ENCODE measurements at places on chromosomes 2 and 18.

GRCh38 chr2:11330457-11331142, 13.8 kb downstream of the ROCK2 start:
- no peak for DNase-seq

- DNase-seq: no peak
Measured at GRCh38 chr2:18611184-18611583, 21.8 kb upstream of the NT5C1B start.

DNA sequence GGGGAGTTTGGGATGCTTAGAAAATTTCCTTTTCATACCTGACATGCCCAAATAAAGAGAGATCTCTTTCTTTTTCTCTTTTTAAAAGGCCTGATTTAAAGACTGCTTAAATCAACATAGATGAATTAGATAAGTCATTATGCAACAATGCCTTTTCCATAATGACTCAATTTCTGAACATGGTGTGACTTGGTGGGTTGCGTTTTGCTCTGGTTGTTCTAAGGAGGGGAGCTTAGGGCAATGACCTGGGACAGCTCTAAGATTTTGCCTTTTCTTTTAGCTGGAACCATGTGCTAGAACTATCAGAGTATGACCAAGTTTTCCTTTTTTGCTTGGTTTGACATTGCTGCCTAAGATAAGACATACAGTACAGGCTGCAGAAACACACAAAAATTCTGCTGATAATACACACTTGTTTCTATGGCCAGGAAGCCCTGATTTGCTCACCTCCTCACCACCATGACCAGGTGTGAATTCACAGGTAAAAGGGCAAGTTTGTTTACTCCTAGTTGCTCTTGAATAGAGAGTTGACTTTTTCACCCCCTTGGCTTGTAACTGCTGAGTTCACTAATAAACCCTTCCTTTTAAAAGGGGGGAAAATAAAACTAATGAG, 58.1 kb upstream of the IL1RL1 start:
- no peak for DNase-seq

DNA sequence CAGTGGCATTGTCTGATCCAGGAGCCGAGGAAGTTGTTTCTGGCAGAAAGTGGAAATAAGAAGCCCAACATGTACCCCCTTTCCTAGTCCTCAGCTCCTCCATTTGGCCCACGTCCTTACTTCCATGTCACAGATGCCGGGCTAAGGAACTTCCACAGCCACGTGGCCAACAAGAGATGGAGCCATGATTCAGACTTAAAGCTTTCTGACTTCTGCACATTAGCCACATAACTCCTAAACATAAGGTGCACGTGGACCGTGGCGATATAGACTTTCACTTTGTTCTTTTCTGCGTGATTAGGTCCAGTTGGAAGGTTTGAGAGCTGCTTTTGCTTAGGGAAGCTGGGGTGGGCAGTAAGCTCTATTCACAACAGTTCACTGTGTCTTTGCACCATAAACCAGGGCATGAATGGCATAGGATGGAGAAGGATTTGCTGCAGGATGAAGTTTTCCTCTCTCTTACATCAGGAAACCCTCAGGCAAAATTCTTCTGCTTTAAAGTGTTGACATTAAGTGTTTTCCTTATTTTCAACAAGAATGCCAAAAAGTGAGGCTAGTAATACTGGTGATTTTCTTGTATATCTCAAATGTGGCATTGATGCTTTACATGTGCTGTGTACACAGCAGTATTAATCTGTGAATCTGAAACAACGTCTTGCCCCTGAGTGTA, 61.2 kb upstream of the RBM44 start:
- DNase-seq: no peak

GRCh38 chr2:219289537-219290361, 10.6 kb downstream of the DNAJB2 start:
- no peak for DNase-seq

- no peak for DNase-seq
Measured at GRCh38 chr2:239792405-239793084, 232.6 kb downstream of the NDUFA10 start.

DNA sequence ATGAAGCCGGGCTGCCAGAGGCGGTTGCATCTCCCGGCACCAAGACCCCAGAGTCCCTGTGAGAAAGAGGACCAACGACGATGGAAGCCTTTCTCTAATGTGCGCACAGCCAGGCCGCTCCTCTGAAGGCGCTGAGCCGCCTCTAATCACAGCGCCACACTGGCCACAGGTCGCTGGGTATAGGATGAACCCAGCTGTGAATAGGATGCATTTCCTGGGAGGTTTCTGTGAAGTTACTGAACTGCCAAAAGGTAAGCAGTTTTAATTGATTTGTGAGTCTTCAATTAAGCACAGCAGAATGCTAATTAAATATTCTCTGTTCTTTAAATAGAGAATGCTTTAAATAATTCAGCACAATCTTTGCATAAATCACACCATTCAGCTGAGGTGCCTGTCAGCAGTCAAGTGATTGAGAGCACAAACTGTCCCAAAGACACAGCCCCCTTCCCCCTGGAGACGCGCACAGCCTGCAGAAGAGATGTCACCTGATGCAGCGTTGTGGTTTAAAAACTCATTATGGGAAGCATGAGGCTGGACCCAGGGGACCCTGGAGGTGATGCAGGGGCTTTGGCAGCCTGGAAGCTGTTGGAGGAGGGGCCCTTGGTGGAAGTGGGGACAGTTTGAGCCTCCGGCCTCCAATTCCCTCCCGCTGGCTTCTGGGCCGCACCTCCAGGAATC, 98.1 kb downstream of the RTP5 start:
- no peak for DNase-seq

GRCh38 chr2:71157124-71157793, 26.8 kb downstream of the MPHOSPH10 start:
- DNase-seq: peak; percentile 95

GRCh38 chr18:59610546-59611140, 86.6 kb downstream of the CCBE1 start:
- no peak for DNase-seq

DNA sequence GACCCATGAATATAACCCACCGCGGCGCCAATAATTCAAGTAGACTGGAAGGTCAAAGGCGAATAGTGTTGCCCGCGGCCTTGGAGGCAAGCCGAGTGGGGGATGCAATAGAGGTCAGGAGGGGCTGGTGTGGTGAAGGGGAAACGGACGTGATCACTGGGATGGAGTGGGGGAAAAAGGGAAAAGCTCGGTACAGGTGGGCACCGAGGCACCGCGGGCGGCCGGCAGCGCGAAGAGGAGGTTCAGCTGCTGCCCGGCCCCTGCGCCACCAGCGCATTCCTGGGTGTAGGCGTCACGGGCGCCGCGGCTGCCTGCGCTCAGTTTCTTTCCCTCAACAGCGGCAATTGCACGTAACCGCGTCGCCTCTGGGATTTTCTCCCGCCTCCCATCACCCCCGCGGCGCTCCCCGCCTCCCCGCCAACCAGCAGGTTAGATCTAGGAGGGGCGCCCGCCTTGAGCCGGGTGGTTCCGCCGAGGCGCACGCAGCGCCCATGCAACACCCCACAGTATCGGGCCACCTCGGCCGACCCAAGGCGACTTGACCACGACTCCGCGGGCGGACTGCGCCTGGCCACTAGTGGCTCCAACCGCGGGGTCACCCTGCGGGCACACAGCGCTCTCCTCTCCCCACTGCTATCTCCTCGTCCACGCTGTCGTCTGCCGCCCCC, 1.5 kb downstream of the RND3 start:
- DNase-seq: peak; percentile 76

DNA sequence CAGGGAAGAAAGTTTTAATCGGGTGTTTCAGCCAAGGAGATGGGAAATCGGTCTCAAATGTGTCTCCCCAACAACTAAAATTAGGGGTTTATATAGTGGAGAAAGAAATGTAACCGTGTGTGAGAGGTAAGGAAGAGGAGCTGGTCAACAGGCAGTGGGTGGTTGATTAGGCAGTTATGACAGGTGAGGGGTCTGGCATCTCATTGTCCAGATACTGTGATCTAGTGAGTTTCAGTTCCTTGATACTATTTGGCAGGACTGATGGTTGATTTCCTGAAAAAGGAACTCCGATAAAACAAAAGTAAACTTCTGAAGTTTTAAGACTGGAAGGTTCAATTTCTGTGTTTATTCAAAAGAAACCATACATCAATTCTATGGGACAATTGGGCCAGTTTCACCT, 197.9 kb downstream of the LPIN1 start:
- no peak for DNase-seq

DNA sequence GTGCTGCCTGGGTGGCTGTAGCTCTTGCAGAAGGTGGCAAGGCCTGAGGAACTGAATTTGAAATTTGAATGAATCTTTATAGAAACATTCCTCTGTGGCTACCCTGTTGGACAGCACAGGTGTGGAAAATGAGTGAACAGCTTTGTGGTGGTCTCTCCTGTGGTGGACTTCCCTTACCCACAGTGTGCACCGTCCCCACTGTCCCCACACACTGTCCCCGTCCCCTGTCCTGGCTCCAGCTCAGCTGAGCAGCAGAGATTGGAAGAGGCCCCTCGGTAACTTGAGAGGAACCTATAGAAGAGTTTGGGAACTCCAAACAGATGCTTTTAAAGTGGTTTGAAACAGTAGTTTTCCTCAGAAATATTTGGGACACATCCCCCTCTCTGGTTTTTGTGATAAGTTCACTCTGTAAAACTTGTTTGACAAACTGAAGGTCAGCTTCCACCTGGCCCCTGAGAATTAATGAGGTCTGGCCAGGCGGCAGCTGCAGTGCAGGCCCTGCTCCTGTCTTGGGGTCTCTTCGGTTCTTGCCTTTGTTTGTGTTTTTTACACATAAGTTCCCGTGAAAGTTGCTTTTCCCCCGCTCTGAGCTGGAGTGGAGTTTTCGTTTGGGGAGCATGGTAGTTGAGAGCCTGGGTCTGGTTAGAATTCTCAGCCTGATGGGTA, 63.2 kb downstream of the ASAP2 start:
- DNase-seq: no peak

Data from NCI-H82 (cell line).